AG04449 (cell line): ENCODE measurements at places on chromosomes 13 and 19.

- DNase-seq: no peak
These were observed 303.5 kb downstream of the DLEU7 start for GRCh38 chr13:50539791-50540530.

- peak; percentile 5 for DNase-seq
These were observed 276.4 kb upstream of the EDNRB start for GRCh38 chr13:78194904-78195639.

DNA sequence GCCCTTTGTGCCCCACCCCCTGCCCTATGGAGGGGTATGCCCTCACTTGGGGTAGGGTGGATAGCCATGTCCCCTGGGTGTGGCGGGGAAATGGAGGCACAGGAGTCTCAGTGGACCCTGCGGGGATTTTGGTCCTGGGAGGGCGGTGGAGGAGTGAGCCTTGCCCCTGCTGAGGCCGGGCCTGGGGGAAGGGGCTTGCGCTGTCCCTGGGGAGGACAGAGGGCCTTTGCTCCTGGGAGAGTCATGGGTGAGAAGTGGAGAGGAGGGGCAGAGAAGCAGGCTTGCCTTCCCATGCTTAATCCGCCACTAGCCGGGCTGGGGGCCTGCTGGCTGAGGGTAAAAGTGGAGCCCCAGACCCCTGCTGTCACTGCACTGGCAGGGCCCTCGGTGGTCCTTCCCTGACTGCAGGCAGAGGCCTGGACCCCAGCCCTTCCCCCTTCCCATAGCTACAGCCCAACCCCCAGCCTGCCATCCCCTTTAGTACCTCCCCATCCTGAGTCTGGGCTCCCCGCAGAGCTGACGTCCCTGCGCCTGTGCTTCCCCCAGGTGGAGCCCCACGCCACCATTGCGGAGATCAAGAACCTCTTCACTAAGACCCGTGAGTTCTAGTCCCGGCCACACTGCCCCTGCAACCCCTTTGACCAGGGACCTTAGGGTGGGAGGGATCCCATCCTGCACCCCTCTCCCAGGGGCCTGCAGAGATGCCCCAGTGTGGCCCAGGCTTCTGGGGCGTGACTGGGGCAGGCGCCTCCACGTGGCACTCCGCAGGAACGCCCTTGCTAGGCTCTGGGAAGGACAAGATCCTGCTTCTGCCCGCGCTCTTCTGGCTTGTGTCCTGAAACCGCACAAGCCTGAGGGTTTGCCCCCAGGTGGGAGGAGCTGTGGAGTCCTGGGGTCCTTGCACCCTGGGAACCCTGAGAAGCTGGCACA, 8.9 kb downstream of the NDUFB7 start:
- DNase-seq: no peak

GRCh38 chr13:22195726-22196125, 524.9 kb downstream of the FGF9 start:
- DNase-seq: no peak

DNA sequence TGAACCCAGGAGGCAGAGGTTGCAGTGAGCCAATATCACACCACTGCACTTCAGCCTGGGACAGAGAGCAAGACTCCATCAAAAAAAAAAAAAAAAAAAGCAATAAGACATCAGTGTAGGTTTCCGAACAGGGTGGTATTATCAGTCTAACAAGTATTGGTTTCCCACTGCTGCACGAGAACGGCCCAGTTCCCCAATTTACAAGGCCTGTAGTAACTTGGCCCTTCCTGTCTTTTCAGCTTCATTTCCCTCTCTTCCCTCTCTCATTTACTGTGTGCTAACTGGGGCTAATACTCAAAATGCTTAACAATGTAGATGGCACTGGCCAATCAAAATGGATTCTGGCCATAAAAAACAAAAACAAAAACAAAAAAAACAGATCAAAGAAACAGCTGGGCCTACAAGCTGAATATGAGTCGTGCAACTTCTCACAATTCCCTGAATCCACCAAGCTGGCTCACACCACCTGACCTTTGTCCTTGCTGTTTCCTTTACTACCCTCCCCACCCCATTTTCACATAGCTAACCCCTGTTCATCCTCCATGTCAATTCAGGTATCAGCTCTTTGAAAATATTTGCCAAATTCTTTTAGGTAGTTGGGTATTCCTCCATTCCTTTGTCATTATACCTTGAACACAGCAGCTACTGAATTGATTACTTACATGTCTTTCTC, 2.4 kb downstream of the TEX101 start:
- DNase-seq: no peak

GRCh38 chr19:38512277-38512676, 78.8 kb downstream of the RYR1 start:
- DNase-seq: no peak

DNA sequence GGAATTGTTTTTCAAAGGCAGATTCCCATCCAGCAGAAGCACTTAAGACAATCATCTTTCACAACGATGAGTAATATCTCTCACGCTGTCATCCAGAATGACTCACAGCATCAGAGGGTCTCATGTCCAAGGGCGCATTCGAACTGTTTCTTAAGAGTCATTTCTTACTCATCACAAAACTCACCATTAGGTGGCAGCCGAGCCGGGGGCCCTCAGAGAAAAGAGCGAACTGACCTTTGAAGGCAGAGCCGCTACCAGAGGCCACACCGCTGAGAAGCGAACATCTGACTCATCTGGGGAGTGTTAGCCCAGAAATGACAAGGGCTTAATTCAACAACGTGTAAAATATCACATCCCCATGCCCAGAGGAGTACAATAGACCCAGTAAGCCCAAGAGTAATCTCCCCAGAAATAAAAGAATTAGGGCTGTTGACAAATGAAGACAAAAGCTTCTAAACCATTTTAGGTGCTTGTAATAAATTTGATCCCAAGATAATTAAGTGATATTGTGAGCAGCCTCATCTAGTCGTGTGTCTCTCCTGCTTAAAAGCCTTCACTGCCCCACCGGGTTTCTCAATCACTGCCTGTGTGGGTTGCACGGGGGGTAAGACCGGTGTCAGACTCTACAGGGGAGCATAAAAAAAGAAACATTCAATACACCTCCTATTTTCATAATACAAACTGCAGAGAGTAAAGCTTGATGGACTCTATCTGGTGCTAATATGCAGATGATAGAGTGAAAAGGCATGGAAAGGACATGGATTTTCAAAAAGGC, 96.2 kb downstream of the CYSLTR2 start:
- DNase-seq: peak; percentile 82
